ENCODE measurements at places on chromosomes 4 and X.

DNA sequence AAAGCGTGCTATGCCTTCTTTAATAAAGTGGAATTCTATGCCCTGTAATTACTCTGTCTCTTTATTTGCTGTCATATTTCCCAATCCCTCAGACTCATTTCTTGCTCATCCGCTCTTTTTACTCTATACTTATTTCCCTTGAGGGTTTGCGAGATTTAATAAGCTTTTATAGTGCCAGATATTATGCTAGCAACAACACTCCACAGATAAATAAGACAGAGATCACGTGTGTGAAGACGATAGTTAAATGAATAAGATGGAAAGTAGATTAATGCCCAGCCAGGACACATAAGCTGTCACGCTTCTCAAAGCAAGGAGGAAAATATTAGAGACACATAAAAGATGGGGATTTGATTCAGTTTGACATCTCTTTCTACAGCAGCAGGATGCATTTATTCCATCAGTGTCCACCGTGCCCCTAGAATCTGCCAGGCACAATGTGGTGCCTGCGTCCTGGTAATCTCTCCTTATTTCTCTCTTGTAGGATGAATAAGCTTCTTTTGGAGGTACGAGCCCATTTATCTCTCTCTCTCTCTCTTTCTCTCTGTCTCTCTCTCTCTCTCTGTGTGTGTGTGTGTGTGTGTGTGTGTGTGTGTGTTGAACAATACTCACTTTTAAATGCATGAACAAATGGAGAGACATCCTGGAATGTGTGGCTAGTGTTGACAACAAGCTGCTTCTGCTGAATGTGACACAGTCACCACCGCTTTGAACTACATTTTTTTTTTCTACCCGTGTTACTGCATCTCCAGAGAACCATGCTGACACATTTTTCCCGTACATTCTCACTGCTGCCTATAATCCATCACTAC lies 48.2 kb downstream of the TMEM156 start:
- no peak for DNase-seq

GRCh38 chr4:115660465-115660864 lies 547.0 kb upstream of the NDST4 start:
- no peak for DNase-seq

GRCh38 chrX:22594766-22595165 lies 322.1 kb downstream of the CBLL2 start:
- DNase-seq, result no peak

- DNase-seq, result no peak
Measured at GRCh38 chr4:48119646-48120045, 14.4 kb downstream of the TXK start.

DNA sequence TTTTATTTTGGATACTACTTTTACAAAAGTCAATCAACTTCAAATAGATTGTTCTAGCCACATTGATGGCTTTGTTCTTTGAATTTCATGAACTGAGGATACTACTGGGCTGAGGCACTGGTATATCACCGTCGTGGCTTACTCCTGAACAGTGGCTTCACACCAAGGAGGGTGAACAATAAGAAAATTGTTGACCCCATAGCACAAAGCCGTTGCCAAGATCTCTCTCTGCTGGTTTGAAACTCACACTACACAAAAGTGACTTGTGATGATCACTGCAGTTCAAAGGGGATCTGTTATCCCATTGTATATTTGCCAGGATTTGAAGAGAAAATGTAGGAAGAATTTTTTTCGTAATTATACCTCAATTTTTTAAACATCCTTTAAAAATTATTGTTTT lies 119.6 kb downstream of the PDLIM5 start:
- DNase-seq, result no peak

GRCh38 chr4:153207027-153207426 lies 2.8 kb downstream of the TRIM2 start:
- no peak for DNase-seq

DNA sequence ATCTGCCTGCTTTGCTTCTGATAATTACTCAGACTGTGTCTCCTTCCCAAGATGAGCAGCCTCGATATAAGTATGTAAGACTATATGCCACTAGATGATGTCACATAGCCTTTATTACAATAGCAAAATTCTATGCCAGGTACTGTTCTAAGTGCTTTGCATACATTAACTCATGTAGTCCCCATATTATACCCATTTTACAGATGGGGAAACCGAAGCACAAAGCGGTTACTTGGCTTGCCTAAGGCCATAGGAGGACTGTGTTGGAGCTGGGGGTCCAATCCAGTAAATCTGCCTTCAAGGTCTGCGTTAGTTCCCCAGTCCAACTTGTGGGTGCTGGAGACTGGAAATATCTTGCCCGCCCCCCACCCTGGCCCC lies 826 bp upstream of the SCML1 start:
- no peak for DNase-seq

DNA sequence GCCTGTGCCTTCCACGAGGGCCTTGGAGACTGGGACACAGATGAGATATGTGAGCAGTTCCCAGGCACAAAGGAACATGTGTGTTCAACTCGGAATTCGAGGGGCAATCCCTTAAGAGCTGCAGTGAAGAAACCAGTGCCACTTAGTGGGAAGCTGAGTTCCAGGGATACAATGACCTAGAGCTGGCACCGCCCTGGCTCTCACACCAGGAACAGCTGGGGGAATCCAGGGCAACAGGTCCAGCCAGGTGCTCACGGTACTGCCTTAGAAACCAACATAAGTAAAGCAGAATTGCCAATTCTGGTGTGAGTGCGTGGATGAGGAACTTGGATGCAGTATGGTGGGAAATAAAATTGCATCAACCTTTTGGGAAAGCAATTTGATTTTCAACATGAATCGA lies 122.9 kb downstream of the AFAP1 start:
- DNase-seq, result no peak

GRCh38 chr4:10589799-10590198 lies 94.8 kb downstream of the CLNK start:
- peak; percentile 6 for DNase-seq

- DNase-seq, result no peak
Measured at GRCh38 chrX:12891171-12891570, 15.2 kb upstream of the TLR8 start.

DNA sequence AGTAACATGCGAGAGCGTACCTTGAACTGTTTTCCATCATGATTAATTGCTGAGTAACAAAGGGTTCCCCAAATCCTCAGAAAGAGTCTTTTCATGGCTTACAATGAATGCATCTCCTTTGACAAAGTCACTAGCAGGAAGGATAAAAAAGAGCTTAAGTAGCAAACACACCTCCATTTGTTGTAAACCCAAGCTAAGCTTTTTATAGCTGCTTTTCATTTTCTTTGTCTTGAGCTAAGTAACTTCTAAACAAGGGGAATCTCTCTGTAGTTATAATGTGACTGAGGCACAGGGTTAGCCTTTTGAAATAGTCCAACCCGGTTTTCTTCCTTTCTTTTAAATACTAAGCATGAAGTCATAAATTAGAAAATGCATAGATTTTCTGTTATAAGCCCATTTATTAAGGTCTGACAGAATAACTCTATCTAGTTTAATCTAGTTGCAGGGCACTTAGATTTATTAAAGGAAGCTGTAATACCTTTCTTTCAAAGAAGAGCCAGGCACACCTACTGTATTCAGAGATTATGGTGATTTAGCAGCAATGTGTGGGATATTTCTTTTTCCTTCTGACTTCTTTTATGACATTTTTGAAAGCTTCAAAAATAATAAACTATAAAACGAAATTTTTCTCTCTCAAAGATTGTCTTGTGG lies 226.9 kb upstream of the SMIM31 start:
- DNase-seq, result no peak

GRCh38 chr4:31298737-31299136 lies 578.6 kb downstream of the PCDH7 start:
- DNase-seq, result no peak

- DNase-seq, result no peak
Measured at GRCh38 chr4:14865031-14865366, 137.3 kb upstream of the CPEB2 start.

- DNase-seq, result no peak
Measured at GRCh38 chrX:1134156-1134555, 78.3 kb downstream of the CRLF2 start.

- no peak for DNase-seq
Measured at GRCh38 chrX:16039363-16039762, 84.0 kb upstream of the GRPR start.

DNA sequence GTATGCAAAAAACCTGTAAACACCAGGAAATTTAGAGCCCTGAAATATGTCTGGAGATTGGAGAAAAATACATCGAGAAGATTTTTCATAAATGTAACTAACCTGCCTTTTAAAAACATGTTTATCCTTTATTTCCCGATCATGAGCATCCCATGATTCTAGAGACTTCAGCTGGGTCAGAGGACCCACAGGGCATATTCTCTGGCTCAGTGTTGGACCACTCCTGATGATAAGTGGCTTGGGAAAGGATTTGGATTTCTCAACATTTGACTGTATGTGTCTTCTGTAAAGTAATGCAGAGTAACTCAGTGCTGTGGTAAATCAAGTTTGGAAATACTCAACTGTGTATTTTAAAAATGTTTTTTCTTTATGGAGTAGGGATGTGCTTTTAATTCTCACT lies 40.0 kb upstream of the ANK2 start:
- DNase-seq, result no peak

DNA sequence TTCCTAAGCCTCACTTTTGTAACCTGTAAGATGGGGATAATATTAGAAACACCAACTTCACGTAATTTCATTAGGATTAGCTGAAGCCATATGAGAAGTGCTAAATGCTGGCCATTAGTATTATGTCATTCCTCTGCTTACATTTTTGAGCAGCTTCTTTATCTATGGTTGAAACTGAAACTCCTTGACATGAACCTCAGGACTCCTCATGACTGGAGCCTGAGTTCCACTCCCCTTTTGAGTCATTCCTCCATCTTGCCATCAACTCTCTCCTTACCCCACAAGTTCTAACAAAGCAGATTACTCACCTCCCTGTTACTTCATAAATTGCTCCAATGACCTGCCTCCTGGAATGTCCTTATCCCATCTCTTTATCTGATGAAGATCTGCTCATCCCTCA lies 123.2 kb upstream of the KCNIP4 start:
- DNase-seq, result no peak

- no peak for DNase-seq
Measured at GRCh38 chr4:110865611-110866259, 242.9 kb upstream of the PITX2 start.

GRCh38 chr4:177371461-177371860 lies 61.8 kb downstream of the NEIL3 start:
- DNase-seq, result no peak

- DNase-seq, result no peak
Measured at GRCh38 chrX:38970074-38970473, 168.8 kb downstream of the MID1IP1 start.

- DNase-seq, result no peak
Measured at GRCh38 chr4:124504431-124504830, 208.1 kb downstream of the ANKRD50 start.

GRCh38 chr4:7677799-7678301 lies 243.1 kb upstream of the PSAPL1 start:
- no peak for DNase-seq

GRCh38 chr4:76694056-76694455 lies 203.9 kb downstream of the SOWAHB start:
- no peak for DNase-seq

DNA sequence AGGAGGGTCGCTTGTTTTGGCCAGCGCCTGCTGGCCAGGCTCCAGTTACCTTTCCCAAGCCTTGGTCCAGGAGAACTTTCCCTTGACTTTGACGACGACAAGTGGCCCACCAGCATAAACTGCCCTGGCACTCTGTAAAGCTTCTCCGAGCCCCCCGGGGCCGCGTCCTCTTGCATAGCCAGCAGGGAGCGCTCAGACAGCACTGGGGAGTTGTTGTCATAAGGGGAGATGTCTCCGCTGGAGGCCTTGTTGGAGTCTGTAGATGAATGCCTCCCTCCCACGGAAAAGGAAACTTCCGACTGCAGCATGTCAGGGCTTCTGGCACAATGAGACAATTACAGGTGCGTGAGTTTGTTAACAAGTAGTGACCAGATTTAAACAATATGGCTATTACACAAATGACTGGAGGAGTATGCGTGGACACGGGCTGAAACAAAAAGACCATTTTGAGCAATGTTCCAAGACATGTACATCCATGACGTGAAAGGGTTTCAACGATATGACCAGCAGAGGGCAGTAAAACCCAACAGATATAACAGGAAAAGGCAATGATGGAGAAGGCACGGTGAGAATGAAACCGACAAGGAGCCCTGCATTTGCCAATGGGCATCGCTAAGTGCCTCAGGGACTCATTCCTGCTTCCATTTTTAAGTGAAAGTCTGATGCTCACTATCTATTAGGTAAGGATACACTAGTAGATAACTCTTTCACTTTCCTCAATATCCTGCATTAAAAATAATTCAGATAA lies 33.0 kb downstream of the HCCS start:
- peak; percentile 65 for DNase-seq

DNA sequence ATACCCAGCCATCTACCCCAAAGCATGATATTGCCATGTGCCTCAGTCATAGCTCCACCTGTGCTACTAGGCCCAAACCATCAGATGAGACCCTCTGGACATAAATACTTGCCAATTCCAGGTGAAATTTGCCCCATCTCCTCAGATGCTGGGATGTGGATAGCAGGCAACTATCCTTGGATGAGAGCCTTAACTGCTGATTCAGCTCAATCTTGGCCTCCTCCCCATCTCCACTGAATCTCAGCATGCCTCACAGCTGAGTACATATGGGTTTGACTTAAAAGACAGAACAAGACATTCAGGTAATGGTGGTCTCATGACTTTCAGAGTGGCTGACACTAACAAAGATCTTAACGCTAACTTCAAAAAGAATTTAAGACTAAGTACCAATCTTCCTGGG lies 50.8 kb upstream of the KLHL13 start:
- no peak for DNase-seq

GRCh38 chr4:109276482-109277095 lies 25.9 kb downstream of the COL25A1 start:
- no peak for DNase-seq

DNA sequence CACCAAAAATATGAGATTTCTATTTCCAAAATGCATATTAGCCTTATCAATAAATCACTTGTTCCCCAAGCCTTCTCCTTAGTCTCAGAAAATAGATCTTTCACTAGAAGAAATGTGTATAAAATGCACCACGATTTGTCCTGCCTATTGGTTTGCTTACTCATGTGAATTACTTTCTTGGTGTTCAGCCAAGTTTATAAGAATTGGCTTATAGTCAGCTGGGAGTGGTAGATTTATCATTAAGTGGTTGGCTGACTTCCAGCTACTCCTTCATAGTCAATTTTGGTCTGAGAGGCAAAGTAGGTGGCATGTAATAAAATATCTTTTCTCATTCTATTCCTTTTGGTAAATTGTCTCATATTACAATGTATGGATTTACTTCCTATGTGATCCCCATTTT lies 1.3 kb downstream of the SULT1E1 start:
- DNase-seq, result no peak
